GM13976 (cell line): ENCODE measurements at places on chromosomes 4 and X.

GRCh38 chr4:151486168-151486567 lies 77.2 kb downstream of the FHIP1A start:
- no peak for DNase-seq

DNA sequence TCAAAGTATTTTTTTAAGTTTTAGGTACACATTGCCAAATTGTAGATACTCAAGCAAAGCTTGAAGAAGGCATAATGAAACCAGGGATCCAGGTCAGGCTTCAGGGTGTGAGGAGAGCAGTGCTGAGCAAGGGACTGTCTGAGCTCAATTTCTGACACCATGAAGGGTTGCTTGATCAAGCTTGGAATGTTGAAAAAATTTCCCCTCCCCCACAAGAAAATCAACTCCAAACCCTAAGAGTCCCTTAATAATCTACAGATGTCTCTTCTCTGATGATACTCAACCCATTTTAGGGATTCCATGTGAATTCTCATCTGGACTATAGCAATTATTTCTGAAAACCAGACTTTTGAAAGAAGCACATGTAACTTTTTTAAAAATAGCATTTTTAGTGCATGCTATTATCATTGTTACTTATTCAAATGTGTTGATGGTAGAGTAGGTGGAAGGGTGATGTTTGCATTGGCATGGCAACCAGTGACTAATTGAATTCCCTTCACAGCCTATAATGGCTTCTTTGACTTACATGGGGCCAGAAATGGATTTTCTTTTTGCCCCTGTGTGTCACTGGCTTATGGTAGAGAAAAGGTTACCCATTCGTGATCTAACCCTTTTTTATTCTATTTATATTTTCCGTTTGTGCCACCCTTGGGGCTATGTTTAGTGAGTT lies 252.0 kb downstream of the FBXW7 start:
- DNase-seq = no peak

DNA sequence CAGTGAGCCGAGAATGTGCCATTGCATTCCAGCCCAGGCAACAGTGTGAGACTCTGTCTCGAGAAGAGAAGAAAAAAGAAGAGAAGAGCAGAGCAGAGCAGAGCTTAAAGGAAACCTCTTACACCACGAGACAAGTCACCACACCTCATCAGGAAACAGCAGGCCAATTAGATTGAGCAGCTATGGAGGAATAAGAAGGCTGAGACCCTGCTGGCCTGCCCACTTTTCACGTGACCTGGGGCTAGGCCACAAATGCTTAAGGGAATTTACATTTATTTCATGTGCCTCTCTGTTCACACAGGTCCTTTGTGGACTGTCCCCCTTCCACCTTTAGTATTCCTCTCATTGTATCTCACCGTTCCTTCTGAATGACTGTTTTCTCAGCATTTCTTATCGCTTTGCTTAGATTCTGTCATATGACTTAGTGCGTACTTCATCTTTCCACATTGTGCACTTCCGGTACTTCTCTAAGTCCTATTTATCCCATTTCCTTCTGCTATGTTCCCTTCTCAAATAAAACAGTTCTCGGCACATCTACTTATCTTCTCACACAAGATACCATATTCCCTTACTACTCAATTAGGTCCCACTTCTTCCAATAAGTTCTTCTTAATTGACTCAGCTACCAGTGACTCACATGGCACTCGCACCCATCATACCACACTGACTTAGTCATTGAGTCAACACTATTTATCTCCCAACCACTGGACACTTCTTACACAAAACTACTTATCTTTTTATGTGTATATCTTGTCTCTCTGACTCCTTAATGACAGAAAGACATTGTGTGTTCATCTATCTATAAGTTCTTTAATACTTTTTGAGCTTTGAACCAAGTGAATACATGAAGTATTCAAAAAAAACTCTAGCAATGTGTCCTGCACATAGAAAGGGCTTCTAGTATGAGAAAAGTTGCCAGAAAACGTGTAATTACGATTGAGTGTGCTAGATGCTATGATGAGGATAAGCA lies 11.0 kb downstream of the CUL4B start:
- DNase-seq = no peak

DNA sequence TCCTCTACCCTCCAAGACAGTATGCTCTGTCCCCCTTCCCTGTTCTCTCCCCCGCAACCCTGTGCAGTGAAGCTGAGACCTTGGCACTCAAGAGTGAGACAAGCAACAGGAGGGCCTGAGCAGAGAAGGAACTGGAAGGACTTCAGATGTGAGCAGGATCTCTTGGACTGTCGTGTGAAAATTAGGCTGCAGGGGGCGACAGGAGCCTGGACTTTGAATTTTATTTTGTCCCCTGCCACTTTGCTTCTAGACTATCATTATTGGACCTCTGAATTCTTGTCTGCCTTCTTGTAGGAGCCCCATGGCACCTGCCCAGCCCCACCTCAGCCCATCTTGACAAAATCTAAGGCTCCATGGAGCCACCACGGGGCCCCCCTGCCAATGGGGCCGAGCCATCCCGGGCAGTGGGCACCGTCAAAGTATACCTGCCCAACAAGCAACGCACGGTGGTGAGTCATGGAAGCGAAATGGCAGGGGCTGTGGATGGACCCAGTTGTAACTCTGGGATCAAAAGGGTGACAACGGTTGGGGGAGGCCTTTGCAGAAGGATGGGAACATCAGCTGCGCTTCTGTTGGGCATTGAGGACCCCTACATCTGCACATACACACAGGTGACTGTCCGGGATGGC lies 1.7 kb downstream of the ARAF start:
- DNase-seq = no peak

GRCh38 chr4:72312032-72312650 lies 256.9 kb downstream of the ADAMTS3 start:
- DNase-seq = no peak

DNA sequence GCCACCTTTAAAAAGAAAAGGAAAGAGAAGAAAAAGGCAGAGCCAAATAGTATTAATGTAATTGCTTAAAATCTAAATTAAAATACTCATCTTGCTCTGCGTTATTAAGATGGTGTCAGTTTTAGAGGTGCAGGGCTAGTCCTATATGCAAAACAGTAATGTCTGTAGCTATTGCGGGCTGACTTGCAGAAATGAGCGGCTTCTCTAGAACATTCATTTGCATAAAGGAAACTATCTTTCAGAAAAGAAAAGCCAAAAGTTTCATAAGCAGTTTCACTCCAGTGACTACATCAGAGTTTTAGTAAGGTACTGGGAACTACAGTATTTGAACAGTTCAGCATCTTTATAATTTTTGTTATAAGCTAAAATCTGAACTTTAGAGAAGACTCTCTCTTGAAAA lies 6.0 kb downstream of the SMAD1 start:
- DNase-seq = peak; percentile 68

DNA sequence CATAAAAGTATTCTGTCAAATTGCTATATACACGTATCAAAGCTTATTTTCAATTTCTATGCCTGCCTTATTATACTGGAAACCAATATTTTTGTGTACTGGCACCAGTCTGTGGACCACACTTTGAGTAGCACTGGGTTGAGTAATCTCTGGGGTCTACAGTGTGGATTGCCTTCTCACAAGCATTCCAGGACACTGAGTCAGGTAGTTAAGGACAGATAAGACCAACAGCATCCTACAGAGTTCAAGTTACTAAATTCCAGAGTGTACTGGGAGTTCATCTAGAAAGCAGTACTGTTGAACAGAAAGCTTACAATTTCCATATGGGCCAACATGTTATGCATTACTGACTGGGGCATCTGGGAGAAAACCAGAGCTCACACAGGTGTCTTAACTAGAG lies 61.8 kb downstream of the VMA21 start:
- no peak for DNase-seq
